ENCODE measurements at places on chromosomes 1 and 21. TPM values are rescaled to one million over a fixed set of nuclear protein-coding genes. Genes with fewer than 3 reads are reported as not detected.

GRCh38 chr1:208105756-208106155 lies 138.4 kb downstream of the PLXNA2 start:
- no peak for DNase-seq

- no peak for DNase-seq
Observed at GRCh38 chr1:197857477-197857876, 45.0 kb upstream of the C1orf53 start.

DNA sequence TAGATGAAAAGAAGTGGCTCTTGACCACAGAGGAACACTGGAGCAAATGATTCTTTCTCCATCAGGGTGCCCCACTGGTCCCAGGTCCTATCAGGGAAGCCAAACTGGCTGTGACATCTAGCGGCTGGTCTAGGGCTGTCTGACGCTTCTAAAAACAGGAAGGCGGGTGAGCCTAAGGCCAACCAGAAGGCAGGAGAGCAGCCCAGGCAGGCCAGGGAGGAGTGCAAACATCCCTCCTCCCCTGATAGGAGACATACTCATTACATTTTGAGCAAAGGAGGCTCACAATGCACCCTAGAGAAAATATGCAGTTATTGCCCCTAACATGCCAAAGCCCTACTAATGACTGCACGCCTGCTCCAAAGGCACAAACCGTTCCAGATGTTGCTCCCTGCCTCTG lies 10.4 kb upstream of the FOXE3 start:
- DNase-seq = no peak

DNA sequence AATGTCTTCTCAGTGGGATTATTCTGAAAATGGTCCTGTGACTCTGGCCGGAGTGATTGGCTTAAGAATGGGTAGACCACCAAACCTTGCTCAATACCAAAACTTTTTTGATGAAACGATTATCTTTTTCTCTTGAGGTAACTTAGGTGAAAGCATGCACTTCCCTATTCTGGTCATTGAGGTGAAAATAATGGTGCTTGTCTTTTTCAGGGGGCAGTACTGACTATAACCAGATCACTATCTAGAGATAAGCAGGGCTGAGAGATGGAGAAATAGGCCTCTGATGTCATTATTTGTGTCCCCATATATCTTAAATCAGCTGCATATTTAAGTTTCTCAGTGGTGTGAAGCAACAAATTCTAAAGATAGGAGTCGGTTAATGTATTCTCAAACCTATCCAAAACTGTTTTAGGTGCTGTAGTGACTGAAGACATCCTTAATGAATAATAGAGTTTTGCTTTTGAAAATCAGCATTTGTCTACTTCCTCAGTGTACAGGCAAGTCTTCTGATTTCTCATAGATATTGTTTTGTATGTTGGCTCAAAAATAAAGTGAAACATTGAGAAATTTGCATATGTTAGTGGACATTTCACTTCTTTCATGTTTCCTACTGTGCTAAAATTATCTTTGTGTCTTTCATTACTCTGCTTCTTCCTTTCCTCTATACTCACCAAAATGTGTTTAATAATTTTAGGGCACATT lies 735.3 kb upstream of the ADGRL4 start:
- no peak for DNase-seq

DNA sequence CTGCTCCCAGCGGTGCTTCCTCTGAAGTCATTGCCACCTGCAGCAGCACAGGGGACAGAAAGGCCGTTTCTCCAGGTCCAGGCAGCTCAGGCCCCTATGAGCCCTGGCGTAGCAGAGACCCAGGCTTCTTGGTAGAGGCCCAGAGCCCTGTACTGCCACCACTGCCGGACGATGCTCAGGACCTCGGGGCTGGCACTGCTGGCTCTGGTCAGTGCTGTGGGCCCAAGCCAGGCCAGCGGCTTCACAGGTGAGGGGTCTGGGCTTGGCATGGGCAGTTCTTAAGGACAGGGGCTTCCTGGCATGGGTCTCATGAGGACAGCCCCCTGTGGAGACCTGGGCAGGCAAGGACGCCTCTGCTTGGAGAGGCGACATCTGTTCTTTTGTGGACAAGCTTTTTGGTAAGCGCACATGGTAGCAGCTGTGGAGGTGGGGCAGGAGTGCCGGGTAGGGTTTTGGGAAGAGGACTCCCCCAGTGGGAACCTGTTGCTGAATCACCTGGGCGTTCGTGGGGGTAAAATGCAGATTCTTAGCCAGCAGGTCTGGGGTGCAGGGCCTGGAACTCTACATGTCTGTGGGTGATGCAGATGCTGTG lies at the start of gene UMODL1:
TSS of gene UMODL1 (plus strand) at position 172 of the 592 bp plus-strand sequence. CDS start at position 172, 0 bp downstream.
- no peak for DNase-seq

- no peak for DNase-seq
Observed at GRCh38 chr1:18066576-18066975, 41.0 kb upstream of the IGSF21 start.

DNA sequence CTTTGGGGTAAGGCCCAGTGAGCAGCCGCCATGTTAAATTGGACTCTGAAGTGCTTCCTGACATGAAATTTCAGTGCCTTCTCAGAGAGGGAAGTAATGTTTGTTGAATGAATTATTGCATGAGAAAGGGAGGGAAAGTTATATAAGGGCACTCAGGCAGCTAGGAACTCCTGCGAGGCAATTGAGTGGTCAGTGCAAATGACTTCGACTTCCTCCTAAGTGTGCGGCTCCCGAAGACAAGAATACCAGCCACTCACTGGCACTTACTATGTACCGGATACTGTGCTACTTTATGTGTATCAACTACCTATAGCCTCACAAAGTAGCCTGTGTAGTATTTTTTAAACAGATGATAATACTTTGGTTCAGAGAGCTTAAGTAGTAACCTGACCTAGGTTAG lies 52.5 kb downstream of the CNN3 start:
- no peak for DNase-seq

- DNase-seq = no peak
Observed at GRCh38 chr1:41615316-41615715, 130.8 kb upstream of the EDN2 start.

DNA sequence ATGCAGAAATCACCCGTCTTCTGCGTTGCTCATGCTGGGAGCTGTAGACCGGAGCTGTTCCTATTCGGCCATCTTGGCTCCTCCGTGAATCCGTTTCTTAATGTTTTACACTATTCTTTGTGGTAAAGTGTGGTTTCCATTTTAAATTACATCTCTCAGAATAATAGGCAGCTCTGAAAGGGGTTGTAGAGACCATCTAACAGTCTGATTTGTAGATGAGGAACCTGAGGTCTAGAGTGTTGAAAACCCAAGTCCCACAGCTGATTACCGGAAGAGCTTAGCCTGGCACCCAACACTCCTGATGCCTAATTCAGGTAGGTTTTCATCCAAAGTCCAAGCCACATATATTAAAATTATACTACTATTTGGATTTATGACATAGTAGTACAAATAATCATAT lies 144.0 kb downstream of the LEPR start:
- DNase-seq = no peak

DNA sequence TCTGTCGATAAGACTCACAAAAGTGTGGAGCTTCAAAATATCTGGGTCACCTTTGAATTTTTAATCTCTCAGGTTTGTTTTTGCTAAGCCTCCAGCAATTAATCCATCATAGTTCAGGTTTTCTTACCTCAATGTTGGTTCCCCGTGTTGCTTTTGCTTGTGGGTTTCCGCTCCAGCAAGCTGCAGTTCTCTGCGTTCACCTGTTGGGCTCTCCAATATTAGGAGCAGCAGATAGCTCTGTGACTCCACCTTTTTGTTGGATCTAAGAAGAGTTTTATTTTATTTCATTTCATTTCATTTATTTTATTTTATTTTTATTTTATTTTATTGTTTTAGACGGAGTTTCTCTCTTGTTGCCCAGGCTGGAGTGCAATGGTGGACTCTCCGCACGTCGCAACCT lies 335.5 kb downstream of the COL11A1 start:
- no peak for DNase-seq

GRCh38 chr1:239123260-239123659 lies 263.1 kb upstream of the CHRM3 start:
- DNase-seq = no peak

GRCh38 chr1:110430366-110430765 lies 20.6 kb upstream of the PROK1 start:
- no peak for DNase-seq

DNA sequence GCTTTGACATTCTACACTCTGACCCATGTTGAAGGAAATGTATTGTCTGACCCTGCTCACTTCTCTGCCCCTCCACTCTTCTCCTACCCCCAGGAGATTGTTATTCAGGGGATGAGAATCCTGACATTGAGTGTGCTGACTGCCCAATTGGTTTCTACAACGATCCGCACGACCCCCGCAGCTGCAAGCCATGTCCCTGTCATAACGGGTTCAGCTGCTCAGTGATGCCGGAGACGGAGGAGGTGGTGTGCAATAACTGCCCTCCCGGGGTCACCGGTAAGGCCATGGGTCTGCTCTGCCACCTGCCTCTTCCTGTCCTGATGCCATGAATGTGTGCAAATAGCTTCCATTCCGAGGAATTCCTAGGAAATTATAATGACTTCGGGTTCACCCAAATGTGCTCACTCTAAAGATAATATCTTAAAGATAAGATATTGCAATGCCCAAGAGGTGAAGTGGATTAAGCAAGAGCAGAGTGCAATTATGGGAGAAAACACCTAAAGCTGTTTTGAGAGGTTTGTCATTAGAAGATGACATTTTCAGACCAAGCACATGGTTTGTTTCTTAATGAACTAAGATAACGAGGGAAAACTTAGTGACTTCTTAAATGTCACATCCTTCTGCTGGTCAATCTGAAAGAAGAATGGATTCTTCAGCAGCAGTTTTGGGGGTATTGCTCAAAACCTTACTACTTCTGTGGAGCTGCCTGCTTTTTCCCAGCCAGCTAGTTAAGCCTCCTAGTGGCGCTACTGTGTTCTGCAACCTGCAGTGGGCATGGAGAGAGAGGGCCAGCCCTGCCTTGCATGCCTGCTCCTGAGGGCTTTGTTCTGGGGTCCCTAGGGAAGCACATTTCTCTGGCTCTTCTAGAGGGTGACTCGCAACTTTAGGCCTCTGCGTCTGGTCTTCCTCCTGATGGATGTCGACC lies 41.6 kb downstream of the LAMC2 start:
- no peak for DNase-seq

DNA sequence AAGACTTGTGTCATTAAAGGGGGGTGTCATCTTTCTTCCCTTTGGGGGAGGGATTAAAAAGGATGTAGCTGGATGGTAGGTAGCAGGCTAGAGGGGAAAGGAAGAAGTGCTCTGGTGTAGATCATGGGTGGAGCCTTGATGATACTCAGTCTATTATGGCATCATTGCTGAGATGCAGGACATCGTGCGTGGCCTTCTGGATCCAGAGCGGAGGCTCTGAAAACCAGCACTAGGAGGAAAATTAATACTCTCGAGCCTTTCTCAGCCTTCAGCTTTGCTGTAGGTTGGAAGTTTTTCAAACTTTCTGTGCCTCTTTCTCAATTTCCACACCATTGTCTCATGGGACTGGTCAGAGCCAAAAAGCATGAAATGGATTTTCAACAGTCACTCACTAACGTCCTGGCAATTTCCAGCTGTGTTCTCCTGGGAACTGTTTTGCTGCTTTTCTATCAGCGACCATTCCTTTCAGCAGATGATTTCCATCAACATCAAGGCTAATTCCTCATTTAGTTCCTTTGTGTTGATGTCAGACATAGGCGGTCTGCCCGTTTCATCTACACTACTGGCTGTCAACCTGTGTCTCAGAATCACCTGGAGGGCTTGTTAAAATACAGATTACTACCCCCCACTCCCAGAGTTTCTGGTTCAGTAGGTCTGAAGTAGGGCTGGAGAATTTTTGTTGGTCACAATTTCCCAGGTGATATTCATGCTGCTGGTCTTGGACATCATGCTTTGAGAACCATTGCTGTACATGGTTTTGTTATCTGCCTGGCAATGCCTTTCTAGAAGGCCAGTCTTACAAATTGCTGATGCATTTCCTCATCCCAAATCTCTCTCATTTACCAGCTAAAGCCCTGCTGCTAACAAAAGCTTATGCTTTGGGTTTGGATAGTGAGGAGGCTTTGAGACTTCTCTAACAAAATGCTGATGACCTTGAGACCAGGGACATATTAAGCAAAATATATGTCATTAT lies 7.7 kb downstream of the CACNA1E start:
- DNase-seq = no peak

DNA sequence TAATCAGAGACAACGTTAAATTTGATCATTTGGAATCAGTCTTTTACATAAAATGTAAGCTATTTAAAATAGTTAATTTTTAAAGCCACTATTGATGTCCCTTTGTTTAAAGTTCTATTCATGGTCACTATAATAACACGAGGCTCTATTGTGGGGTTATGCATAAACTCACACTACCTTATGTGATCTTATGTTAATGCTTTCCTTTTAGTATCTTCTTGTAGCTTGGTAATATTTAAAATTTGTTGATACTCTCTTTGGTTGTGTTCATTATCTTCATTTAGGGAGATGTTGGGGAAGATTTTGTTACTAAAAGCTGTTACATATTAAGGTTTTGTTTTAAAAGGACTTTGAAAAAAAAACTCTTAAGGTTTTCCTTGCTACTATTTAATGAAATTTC lies 1.2 kb downstream of the B3GALT2 start:
- no peak for DNase-seq

DNA sequence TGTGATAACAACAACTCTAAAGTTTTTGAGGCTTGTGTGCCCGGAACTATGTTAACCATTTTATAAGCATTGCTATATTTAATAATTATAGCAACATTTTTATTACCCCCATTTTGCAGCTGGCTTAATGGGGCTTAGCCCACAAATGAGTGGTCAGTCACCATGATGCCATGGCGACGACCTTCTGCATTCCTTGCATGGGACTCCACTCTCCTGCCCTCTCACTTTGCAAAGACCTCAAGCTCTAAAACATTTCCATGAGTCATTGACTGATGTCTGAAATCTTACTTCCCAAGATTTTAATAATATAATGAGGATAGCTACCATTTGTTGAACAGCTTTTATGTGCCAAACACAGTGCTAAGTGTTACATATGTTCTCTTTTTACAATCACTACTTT lies 15.4 kb downstream of the NGF start:
- no peak for DNase-seq

GRCh38 chr1:201570886-201571624 lies 32.1 kb downstream of the NAV1 start:
- DNase-seq = no peak

GRCh38 chr1:103341377-103341880 lies 184.1 kb upstream of the RNPC3 start:
- DNase-seq = no peak

- DNase-seq = no peak
Observed at GRCh38 chr1:53362851-53363642, 35.2 kb upstream of the LRP8 start.

GRCh38 chr1:116811321-116811720 lies 57.1 kb downstream of the CD2 start:
- DNase-seq = no peak

A3GALT2 gene
- total RNA-seq = not detected

ROR1 gene
- 12.9 TPM for total RNA-seq

CYP2J2 gene
- 100 TPM for total RNA-seq

FMO3 gene
- total RNA-seq = 2.4 TPM

OR2T33 gene
- total RNA-seq = not detected

ETNK2 gene
- 17.5 TPM for total RNA-seq

PLA2G2C gene
- not detected for total RNA-seq

RAB42 gene
- 2.0 TPM for total RNA-seq

FCER1G gene
- 16.8 TPM for total RNA-seq

MMP23B gene
- 26.9 TPM for total RNA-seq

UMODL1 gene
- not detected for total RNA-seq

MATN1 gene
- not detected for total RNA-seq

CNN3 gene
- 82.2 TPM for total RNA-seq

FAM72D gene
- total RNA-seq = not detected

C8B gene
- not detected for total RNA-seq

Measured in right atrium auricular region (tissue), 2 donors.